ENCODE measurements at places on chromosomes 11 and 22.

DNA sequence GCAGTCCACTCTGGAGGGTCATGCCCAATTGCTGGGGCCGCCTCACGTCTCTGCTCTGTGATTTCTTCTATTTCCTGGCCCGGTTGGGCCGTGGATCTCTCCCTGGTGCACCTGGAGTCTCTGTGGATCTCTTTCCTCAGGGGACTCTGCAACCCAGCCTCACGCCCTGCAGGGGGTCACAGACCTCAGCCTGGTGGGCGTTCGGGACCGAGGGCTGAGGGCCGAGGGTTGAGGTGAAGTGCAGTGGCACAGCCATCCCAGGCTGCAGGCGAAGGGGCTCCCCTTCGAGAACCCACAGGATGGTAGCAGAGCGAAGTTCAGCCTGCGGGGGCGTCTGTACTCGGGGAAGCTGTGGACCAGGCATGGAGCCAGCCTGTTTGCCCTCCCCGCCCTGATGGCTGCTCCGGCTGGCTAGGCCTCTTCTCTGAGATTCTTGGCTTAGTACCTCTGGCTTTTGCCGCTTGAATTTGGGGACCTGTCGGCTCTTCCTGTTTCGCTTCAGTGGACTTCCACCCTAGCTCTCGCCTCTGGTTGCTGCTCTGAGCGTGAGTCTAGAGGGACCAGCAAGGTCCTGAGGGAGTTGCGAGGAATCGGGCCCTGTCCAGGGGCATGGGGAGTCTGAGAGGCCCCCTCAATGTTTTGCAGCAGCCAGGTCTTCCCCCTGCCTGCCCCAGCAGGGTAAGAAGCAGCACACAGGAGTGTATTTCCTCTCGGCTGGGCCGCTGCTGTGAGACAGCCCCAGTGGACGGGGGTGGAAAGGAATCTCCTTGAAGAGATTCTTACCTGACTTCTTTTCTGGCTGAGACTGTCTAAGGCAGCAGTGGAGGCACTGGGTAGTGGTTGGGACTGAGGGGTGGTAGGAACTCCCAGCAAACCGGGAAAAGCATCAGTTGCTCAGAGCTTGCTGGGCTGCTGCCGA is 140.8 kb downstream of the TBC1D22A start:
- no peak overlapping the region for H3K27ac ChIP-seq
- no peak for DNase-seq
- no peak overlapping the region for H3K4me3 ChIP-seq
- peaks cover 12% of the 10 kb centered on the region for H3K4me1 ChIP-seq

DNA sequence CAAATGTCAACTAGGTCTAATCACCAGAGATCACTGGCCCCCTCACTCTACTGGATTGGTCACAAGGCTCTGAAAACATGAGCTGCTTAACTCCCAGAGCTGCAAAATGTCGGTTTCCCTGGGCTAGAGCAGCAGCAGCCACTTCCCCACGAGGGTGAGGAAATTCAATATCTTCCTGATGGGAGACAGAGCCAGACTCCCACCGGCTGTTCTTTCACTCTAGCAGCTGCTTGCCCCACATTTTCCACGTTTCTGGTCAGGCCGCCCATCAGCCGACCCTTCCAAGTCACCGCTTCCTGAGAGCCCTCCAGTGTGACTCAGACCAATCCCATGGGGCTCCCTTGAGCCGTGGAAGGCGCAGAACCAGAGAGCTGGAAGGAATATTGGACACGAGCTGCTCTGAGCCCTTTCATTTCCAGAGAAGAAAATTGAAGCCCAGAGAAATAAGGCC is 227.0 kb downstream of the ADAMTS15 start:
- no peaks in the 10 kb centered on the region for H3K4me1 ChIP-seq
- H3K4me3 ChIP-seq: no peak overlapping the region
- DNase-seq: no peak
- H3K27ac ChIP-seq: no peak overlapping the region
- H3K36me3 ChIP-seq: no peaks in the 10 kb centered on the region
- peaks cover 13% of the 10 kb centered on the region for H3K27me3 ChIP-seq

DNA sequence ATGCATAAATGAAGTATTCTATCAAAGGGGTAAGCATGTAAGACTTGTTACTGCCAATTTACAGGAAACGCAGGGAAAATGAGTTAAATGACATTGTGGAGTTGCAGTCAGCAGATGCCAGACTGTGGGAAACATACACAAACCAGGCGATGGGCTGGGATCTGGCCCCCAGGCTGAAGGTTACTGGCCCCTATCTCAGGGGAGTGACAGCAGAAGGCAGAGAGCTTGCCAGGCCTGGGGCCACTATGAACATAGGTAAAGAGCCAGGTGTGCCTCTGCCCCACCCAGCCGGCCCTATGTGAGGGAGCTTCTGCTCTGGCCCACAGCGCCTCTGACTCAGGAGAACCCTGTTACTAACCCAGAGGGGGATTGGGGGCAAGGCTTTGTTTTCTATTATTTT is 26.1 kb upstream of the SLC25A1 start:
- H3K36me3 ChIP-seq: no peaks in the 10 kb centered on the region
- DNase-seq: no peak
- no peaks in the 10 kb centered on the region for H3K4me1 ChIP-seq
- H3K27me3 ChIP-seq: peaks cover 19% of the 10 kb centered on the region
- H3K4me3 ChIP-seq: no peak overlapping the region
- H3K27ac ChIP-seq: no peak overlapping the region

DNA sequence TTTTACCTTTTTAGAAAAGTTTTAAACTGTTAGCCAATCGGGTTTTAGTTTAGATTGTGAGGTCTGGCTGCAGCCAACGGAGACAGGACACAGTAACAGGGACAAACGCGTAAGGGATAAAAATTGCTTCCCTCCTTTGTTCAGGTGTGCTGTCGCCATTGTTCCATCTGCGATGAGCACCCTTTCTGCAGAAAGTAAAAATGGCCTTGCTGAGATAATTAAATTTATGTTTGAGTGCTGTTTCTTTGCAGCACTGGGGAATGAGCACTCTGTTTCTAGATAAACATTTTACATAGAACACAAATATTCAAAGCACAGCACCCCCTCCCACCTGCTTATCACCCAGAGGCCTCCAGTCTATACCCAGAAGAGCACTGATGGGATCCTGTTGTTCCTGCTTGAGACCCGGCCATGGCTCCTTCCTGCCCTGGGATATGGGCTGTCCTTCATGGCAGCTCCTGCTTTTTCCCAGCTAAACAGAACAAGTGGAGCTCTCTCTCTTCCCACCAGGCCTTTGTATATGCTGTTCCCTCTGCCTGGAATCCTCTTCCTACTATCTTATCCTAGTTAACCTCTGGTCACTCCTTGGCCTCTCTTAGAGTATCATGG is 34.3 kb upstream of the CELSR1 start:
- DNase-seq: no peak
- H3K27ac ChIP-seq: no peak overlapping the region
- H3K36me3 ChIP-seq: no peaks in the 10 kb centered on the region
- H3K4me1 ChIP-seq: peaks cover 14% of the 10 kb centered on the region
- H3K4me3 ChIP-seq: no peak overlapping the region

DNA sequence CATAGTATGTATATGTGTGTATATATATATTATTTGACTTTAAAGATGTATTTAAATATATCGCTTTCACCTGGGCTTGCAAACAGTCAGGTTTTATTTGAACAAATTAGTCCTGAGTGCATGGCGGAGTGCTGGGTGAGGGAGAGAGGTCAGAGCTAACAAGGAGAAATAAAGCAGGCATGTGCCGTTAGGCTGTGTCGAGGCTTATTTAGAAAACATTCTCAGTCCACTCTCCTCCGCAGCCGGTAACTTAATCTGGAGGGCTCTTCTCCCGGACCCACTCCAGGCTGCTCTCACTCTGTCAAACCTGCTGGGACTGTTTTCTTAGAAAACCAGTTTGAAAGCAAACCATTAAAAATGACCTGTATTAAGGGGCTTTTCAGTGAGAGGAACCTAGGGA is 455.9 kb downstream of the MN1 start:
- H3K27ac ChIP-seq: no peak overlapping the region
- no peaks in the 10 kb centered on the region for H3K4me1 ChIP-seq

GRCh38 chr11:134340354-134340964 is 8.7 kb downstream of the GLB1L2 start:
- H3K36me3 ChIP-seq: no peaks in the 10 kb centered on the region
- H3K27me3 ChIP-seq: no peaks in the 10 kb centered on the region
- DNase-seq: no peak

GRCh38 chr11:70700871-70701270 is 302.5 kb downstream of the CTTN start:
- no peaks in the 10 kb centered on the region for H3K27me3 ChIP-seq
- no peak overlapping the region for H3K27ac ChIP-seq
- no peak for DNase-seq
- H3K4me1 ChIP-seq: no peaks in the 10 kb centered on the region

- DNase-seq: peak; percentile 25
- H3K4me1 ChIP-seq: peaks cover 6% of the 10 kb centered on the region
- H3K27me3 ChIP-seq: peaks cover 9% of the 10 kb centered on the region
- peaks cover 2% of the 10 kb centered on the region for H3K36me3 ChIP-seq
- peak overlapping the region; percentile 69 for H3K4me3 ChIP-seq
- H3K27ac ChIP-seq: no peak overlapping the region
Observed at GRCh38 chr11:720642-721246, 14.7 kb downstream of the EPS8L2 start.

GRCh38 chr11:35800970-35801953 is 138.7 kb downstream of the TRIM44 start:
- H3K4me1 ChIP-seq: peaks cover 17% of the 10 kb centered on the region
- DNase-seq: no peak
- peaks cover 24% of the 10 kb centered on the region for H3K36me3 ChIP-seq
- H3K27me3 ChIP-seq: no peaks in the 10 kb centered on the region
- H3K27ac ChIP-seq: no peak overlapping the region

DNA sequence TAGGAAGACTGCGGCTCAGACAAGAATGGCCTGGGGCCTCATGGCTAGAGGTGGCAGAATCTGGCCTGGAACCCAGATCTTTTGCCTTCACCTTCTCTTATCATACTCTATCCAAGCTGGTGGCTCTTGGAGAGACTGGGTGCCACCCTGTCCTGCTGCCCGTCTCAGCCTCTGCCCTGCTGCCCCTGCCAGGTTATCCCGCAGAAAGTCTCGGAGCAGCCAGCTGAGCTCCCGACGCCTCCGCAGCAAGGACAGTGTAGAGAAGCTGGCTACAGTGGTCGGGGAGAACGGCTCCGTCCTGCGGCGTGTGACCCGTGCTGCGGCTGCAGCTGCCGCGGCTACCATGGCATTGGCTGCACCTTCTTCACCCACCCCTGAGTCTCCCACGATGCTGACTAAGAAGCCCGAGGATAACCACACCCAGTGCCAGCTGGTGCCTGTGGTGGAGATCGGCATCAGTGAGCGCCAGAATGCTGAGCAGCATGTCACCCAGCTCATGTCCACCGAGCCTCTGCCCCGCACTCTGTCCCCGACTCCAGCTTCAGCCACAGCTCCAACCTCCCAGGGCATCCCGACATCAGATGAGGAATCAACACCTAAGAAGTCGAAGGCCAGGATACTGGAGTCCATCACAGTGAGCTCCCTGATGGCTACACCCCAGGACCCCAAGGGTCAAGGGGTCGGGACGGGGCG is 5.9 kb downstream of the INCENP start:
- peaks cover 22% of the 10 kb centered on the region for H3K4me1 ChIP-seq
- no peaks in the 10 kb centered on the region for H3K36me3 ChIP-seq
- H3K4me3 ChIP-seq: no peak overlapping the region

DNA sequence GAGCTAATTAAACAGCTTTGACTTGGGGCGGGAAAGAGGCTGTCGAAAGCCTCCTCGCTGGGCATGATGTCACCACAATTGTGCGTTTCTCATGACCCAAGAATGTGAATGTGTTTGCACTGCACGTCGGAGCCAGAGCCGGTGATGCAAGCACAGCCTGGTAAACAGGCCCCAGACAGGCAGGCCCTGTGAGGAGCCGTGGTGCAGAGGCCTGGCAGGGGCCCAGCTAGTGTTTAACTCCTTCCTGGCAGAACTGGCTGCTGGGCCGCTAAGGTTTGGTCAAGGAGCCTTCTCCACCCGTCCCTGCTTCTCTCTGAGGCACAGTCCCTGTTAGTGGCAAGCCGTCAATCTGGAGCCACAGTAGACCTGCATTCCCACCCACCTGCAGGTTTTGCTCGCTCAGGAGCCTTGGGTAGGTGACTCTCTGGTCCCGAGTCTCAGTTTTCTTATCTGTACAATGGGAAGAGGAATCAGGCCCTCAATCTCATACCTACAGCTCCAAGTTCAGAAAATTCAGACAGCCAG is 25.4 kb upstream of the SMTN start:
- DNase-seq: no peak
- H3K4me3 ChIP-seq: no peak overlapping the region
- H3K36me3 ChIP-seq: no peaks in the 10 kb centered on the region
- H3K27ac ChIP-seq: no peak overlapping the region
- no peaks in the 10 kb centered on the region for H3K27me3 ChIP-seq

DNA sequence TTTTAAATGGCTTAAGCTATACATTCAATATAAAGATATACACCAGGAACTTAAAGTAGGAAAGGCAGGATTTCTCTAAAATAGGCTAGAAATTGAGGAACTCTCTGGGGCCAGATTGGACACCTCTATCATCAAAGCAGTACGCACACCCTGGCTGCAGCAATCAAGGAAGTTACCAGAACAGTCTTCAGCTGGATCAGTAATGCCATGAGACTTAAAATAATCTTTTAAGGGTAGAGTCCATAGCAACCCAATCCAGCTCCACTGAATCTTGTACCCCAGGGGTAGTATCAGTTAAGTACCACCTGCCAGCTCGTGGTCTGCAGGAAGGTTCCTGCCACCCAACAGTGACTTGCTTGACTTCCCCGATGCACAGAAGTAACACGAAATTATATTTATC is 3.0 kb downstream of the RDX start:
- H3K27ac ChIP-seq: no peak overlapping the region
- H3K36me3 ChIP-seq: peaks cover 3% of the 10 kb centered on the region
- no peak for DNase-seq
- H3K27me3 ChIP-seq: no peaks in the 10 kb centered on the region

DNA sequence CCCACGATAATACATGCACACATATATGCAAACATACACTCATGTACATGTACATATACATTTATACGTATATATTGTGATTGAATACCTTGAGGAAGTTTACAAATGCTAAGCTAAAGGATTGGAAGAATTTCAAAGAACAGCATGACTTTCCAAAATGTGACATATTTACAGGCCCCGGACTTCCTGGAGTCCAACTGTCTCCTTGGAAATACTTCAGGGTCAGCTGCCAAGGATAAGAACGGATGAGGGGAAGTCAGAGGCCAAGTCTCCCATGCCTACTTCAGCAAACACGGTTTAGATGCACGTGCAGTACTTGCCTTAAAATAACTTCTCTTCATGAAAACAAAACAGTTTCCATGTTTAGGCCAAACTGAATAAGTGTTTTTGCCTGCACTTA is 213.6 kb downstream of the DYNC2H1 start:
- DNase-seq: no peak
- H3K4me3 ChIP-seq: no peak overlapping the region
- H3K27ac ChIP-seq: no peak overlapping the region
- H3K27me3 ChIP-seq: no peaks in the 10 kb centered on the region
- peaks cover 5% of the 10 kb centered on the region for H3K36me3 ChIP-seq
- peaks cover 9% of the 10 kb centered on the region for H3K4me1 ChIP-seq

DNA sequence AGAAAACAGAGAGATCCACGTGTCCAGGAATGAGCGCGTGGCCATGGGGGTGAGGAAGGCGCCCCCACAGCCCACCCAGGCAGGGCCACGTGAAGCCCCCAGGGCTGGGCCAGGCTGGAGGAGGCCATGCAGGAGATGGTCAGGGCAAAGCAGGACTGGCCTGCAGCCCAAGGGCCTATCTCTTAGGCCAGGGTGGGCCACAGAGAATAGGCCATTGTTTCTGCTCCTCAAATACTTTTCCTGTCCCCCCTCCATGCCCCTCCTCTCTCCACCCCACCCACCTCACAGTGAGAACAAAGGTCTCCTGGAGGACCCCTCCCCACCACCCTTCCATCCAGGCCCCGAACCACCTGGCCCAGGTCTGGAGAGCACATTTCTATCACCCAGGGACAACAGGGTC is 8.3 kb upstream of the CDC42EP1 start:
- no peak overlapping the region for H3K27ac ChIP-seq
- H3K27me3 ChIP-seq: peaks cover 16% of the 10 kb centered on the region
- H3K36me3 ChIP-seq: no peaks in the 10 kb centered on the region
- no peak overlapping the region for H3K4me3 ChIP-seq
- peaks cover 3% of the 10 kb centered on the region for H3K4me1 ChIP-seq
- DNase-seq: no peak
